Stimulated activated CD4-positive, alpha-beta T cell treated with anti-CD3 and anti-CD28 coated beads, Interleukin-1b, Interleukin-23, amount 100 ng/mL, for 48 hours (primary cell): ENCODE measurements at places on chromosomes 7 and 10.

GRCh38 chr10:4556527-4556926 lies 269.5 kb upstream of the AKR1E2 start:
- no peak for DNase-seq

- DNase-seq, result no peak
These were observed 214.3 kb downstream of the NRG3 start for GRCh38 chr10:82089327-82089726.

GRCh38 chr7:154907651-154908620 lies 95.0 kb downstream of the PAXIP1 start:
- DNase-seq, result no peak

GRCh38 chr10:6052247-6053221 lies 9.6 kb downstream of the IL2RA start:
- peak; percentile 88 for DNase-seq

- DNase-seq, result no peak
These were observed 35.9 kb upstream of the INHBA start for GRCh38 chr7:41738806-41739205.

DNA sequence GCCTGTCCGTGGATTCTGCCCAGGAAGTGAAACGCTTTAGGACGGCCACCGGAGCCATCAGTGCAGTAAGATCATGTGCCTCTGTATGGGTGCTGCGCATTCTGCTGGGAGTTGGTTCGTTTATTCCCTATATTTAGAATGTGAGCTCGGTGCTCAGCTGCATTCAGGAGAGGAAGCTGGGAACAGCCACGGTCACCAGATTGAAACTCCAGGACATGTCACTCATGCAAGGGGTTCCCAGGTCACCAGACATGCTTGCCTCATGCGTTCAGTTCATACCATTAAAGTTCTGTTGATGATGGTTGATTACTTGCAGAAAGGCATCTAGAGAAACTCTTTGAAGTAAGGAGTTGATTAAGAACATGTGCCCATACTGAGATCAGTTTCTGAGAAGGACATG lies 78.1 kb downstream of the TRRAP start:
- no peak for DNase-seq

DNA sequence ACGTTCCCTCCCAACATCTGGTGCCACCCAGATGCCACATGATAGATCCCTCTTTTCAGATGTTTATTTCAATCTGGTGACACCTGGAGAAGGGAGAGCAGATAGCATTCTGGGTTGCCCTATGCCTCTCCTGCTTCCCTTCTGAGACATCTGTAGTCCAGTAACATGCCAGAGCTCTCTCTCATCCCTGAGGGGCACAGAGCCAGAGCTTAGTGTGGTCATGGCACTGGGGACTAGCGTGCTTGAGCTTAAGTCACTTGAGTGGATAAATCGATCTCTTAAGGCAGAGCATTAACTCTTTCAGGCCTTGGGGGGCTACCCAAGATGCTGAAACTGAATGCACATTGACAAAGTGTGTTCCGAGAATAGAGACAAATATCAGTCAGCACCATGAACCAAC lies 47.9 kb downstream of the WNT2 start:
- no peak for DNase-seq

DNA sequence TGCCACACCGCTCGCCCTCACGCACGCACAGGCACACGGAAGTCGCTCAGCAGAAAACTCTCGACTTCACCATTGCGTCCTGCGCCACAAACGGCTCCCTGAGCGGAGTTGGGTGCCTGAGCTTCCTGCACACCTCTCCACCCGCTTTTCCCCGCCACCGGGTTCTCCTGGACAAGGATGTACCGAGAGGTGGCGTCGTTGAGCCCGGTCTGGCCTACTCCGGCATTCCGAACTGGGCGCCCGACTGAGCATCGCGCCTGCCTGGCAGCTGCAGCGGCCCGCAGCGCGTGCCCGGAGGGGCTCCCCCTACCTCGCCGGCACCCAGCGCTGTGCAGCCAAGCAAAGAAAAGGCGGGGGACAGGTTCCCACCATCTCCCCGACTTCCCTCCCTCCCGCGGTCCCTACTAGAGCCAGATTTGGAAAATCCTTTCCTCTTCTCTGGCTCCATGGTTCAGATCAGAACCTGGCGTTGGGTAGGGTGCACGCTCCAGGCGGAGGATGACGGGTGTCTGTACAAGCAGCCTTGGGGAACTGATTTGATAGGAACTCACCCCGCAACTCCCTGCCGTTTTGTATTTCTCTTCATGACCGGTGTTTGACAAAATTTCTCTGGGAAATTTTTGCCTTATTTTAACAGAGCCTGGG lies 1.7 kb downstream of the SORCS3 start:
- peak; percentile 49 for DNase-seq

- DNase-seq, result peak; percentile 44
These were observed 8.9 kb upstream of the NANOS1 start for GRCh38 chr10:119020627-119020946.

- no peak for DNase-seq
These were observed 217.0 kb upstream of the PODXL start for GRCh38 chr7:131773413-131773812.

GRCh38 chr7:112322070-112322469 lies 115.6 kb downstream of the ZNF277 start:
- DNase-seq, result no peak

GRCh38 chr7:2171855-2172254 lies 60.9 kb downstream of the MAD1L1 start:
- no peak for DNase-seq

- DNase-seq, result no peak
These were observed 110.8 kb downstream of the JAZF1 start for GRCh38 chr7:28069807-28070206.

GRCh38 chr10:77087366-77087765 lies 550.2 kb downstream of the KCNMA1 start:
- DNase-seq, result no peak

GRCh38 chr10:61942604-61943461 lies 41.3 kb downstream of the ARID5B start:
- DNase-seq, result no peak

DNA sequence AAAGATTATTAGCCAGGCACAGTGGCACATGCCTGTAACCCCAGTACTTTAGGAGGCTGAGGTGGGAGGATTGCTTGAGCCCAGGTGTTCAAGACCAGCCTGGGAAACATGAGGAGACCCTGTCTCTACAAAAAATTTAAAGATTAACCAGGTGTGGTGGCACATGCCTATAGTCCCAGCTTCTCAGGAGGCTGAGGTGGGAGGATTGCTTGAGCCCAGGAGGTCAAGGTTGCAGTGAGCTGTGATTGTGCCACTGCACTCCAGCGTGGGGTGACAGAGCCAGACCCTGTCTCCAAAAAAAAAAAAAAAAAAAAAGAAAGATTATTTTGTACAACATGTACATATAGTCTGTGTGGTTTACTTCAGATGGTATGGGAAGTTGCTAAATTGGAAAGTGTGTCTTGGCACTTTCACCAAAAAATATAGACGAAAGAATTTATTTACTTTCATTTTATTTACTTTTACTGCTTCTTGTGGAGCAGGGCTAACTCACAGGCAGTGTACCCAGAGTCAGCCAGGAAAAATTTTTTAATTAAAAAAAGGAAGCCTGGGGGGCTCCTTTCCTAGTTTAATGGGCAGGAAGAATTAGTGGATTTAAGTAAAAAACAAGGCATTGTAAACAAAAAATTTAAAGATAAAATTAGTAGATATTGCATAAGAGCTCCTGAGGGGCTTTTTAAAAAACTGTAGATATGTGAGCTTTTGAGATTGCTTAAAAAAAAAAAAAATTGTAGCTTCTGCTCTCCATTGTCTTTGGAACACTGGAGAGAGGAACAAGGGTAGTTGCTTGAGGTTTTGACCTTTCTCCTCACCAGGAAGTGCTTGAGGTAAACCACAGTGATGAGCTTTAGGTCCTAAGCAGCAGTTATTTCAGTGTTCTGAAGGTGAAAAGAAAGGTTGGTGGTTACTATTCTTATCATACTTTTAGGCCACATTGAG lies 44.6 kb upstream of the VDAC2 start:
- DNase-seq, result no peak

DNA sequence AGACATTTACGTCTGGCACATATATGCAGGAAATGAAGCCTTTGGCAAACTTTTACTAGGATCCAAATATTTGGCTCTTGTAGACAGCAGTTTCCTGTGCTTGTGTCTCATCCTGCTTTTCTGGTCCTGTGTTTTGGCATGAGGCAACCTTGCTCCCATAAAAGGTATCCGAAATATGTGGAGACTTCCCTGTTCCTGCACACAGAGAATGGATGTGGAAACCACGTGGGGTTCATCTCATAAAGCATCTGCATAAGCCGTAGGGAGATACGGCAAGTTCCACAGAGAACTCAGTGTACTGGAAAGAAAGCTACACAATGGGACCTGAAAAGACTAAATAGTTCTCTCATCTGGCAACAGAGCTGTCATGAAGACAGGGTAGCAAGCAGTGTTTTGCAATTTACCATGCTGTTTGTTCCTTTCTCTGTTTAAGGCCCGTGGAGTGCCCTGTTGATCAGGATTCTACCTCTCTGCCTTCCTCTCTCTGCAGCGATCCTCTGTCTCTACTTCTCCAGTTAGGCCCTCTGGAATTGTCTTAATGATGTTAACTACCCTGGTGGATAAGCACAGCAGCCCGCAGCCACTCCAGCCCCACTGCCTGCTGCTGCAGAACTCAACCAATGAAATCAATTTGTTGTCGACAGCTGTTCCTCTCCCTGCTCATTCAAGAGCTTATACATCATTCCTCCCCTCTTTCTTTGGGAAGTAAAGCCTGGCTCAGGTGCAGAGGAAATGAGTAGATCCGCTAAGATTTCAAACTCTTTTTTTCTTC lies 293.6 kb downstream of the CSTF2T start:
- DNase-seq, result no peak

DNA sequence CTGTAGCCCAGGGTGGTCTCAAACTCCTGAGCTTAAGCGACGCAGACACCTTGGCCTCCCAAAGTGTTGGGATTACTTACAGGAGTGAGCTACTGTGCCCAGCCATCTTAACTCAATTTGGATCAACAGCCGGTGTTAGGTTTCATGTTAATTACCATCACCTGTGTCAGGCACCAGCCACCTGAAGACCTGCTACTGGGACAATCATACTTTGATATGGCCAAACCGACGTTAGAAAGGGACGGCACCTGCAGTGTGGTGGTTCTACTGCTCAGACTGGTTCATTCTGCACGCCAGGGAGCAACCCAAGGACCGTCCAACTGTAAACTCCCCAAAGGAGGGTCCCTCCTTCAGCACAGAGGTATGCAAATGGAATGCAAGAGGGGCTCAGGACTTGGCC lies 74.2 kb upstream of the CYTH3 start:
- DNase-seq, result no peak

DNA sequence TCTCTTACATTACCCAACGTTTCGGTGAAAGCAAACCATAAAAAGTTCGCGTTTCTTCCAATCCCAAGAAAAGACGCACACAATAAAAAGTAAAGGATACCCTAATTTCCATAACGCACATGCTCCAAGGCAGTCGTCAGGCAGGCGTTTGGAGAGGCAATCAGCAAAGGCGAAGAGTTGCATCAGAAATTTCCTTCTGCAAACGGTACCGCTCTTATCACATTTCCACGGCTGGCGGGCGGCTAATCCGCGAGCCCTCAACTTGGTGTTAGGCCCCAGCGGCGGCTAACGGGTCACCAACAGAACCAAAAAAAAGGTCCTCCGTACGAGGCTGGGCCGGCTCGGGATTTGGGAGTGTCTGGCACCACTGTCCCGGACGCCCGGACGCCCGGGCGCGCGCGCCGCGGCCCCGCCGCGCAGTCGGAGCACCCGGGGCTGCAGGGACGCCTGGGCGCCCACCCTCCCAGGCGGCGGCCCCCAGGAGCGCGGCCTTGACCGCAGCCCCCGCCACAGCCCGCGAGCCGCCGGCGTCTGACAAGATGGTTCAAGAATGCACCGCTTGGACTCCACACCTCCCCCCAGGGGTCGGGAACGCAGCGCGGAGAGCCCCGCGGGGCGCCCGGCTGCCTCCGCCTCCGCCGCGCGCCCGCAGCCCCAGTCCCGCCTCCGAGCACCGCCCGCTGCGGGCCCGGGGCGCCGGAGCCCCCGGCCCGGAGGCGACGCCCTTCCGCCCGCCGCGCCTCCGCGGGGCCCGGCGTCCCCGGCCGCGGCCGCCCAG lies 9.8 kb upstream of the GRB10 start:
- DNase-seq, result no peak

DNA sequence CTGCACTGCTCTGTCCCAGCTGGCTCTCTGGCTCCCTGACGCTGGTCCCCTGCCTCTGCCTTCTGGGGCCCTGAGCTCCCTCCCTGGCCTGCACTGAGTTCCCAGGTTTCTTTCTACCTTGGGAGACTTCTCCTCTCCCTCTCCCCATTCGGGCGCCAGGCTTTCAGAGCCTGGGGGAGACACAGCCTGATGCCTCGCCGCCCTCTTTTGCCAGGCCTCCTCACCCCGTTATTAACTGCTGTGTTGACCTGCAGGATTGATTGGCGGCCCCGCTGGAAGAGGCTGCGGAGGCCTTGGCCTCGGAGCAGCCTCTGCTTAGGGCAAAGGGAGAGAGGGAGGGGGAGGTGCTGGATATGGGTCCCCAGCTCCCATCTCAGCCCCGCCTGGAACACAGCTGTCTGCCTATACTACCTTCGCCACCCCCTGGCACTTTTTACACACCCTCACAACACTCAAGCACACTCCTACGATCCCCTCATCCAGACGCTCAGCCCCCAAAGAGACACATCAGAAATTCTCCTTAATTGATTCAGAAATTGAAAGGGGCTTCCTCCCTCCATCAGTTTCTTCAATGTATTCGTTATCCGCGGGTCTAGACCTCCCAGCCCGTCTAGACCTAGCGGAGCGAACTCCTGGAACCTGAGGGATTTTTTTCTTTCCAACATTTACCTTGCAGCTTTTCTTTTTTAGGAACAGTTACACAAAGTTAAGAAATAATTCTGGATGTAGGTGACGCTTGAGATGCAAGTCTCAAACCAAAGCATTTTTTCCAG lies 7.1 kb upstream of the PAX2 start:
- no peak for DNase-seq

- peak; percentile 12 for DNase-seq
These were observed 27.9 kb downstream of the MTURN start for GRCh38 chr7:30162622-30163124.

DNA sequence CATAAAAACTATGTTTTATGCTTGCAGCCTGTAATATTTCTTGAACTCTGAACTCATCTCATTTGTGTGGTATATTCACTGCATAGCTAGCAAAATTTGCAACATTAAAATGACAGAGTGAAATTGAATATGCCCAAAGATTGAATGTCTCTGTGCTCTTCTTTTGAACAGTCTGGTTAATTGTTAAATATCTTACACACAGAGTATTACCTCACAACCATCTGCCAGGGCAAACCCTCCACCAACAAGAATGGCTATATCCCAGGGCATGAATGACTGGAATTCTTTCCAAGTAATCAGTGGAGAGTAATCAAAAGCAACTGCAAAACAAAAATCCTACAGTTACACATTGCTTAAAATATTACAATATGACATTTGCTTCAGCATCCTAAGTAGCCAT lies 76.9 kb downstream of the SLC13A1 start:
- no peak for DNase-seq

GRCh38 chr7:158911145-158911544 lies 54.8 kb downstream of the DYNC2I1 start:
- no peak for DNase-seq
